NCI-H748 treated with DMSO at 0.1 percent for 48 hours (cell line): ENCODE measurements at places on chromosomes 3 and 15.

- DNase-seq: no peak
Observed at GRCh38 chr3:176767385-176767784, 429.9 kb downstream of the TBL1XR1 start.

DNA sequence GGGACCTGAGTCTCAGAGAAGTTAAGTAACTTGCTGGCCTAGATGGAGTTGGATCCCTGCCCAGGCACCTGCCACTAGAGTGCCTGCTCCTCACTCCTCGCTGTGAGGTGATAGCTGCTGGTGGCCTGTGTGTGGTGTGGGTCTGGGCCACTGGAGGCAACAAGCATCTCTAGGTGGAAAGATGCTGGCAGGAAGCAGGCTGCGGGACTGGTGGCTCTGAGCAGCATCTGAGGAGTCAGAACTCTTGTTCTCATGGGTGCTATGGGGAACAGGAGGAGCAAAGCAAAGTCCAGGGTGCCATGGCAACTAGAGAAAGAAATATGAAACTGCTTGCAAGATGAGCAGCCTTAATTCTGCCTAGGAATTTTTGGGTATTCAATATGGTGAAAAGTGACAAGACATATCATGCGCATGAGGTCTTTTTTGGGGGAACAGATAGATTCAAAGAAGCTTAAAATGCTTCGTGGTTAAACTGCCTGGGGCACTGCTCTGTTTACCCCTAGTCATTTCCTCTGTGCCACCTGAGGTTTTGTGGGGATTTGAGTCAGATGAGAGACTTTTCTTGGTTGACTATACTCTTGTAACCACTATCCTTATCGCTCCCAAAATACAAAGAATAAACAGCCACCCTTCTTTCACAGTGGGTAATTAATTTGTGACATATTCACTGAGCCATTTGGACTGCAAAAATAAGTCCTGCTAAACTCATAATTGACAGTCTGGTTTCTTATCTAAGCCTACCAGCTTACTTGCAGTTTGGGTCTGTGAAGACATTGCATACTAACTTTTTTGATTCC is 50.3 kb downstream of the MED12L start:
- no peak for DNase-seq

GRCh38 chr15:31128477-31128876 is 27.0 kb upstream of the TRPM1 start:
- no peak for DNase-seq

GRCh38 chr15:98805434-98806274 is 157.3 kb downstream of the IGF1R start:
- no peak for DNase-seq

DNA sequence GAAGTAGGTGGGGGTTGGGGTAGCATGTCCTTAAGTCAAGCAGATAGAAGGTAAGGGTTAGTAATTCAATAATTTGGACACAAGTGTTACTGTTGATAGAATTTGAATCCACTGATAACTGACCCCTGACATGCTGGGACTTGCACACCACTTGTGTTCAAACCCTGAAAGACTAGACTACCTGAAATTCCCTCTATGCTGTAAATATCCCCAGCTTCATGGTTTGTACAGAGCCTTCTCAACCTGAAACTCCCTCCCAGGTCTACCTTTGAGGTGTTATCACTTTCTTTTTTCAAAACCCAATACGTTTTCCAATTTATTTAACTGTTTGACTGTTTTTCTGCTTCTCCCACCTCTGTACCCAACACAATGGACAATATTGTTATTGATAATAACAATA is 459.6 kb downstream of the NLGN1 start:
- no peak for DNase-seq

GRCh38 chr3:105866656-105867653 is 1.9 kb downstream of the CBLB start:
- DNase-seq: no peak

- DNase-seq: peak; percentile 53
Observed at GRCh38 chr15:48250640-48251076, 44.6 kb downstream of the SLC12A1 start.

- DNase-seq: no peak
Observed at GRCh38 chr15:99057697-99058420, 47.0 kb upstream of the SYNM start.

DNA sequence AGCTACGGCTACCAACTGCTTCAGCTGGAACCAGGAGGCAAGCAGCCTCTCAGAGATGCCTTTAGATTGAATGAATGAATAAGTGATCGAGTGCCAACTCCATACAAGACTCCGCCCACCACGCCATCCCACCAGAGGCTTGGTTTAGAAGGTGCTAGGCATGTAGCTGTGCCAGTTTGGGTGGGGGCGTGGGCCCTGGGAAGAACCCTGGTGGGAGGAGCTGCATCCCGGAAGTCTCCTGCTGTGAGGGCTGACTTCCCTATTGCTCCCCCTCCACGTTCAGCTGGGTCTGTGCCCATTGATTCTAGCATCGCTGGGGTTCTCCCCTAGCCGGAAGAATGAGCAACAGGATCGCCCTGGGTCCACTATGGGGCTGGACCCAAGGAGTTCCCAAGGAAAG is 20.9 kb downstream of the LINGO1 start:
- no peak for DNase-seq

DNA sequence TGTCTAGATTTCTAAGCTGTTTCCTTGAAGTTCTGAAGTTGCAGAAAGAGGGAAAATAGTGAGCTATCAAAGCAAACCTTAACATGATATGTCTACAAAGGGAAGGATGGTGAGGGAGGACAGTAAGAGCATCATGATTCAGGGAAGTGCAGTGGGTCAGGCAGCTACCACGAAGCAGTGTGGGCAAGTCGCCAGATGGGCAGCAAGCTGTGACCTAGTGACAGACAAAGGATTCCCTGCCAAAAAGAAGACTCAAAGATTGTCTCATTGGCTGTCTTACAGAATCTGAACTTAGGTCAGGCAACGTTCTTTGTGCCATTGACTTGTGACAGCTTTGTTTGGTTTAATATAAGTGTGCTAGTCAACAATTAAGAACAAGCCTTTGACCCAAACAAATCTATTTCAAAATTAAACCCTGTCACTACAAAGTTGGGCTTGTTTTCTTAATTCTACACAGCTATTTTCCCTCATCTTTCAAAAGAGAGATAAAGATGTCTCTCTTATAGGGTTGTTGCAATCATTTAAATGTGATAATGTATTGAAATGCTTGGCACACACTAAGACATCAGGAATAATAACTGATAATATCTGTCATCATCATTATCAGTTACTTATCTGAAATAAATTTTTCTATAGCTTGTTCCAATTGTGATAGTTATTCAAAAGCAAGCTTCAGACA is 153.3 kb downstream of the ECT2 start:
- DNase-seq: no peak

- no peak for DNase-seq
Observed at GRCh38 chr3:177491296-177492032, 294.2 kb upstream of the TBL1XR1 start.

DNA sequence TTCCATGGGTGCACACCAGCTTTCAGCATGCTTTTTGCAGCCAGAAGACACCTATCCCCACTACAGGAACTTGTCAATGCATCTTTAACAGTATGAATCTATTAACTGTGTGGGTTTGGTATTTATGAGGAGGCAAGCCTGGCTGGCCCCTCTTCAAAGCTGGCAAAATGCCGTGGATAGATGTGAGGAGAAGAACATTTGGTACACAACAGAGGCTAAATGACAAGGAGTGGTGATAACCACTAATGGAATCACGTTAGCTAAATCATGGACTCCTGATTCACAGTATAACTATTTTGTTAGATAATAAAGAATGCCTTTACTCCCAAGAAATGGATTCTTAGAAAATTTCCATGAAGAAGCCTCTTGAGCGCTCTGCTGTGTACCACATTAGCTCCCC is 187.2 kb downstream of the CLSTN2 start:
- no peak for DNase-seq

DNA sequence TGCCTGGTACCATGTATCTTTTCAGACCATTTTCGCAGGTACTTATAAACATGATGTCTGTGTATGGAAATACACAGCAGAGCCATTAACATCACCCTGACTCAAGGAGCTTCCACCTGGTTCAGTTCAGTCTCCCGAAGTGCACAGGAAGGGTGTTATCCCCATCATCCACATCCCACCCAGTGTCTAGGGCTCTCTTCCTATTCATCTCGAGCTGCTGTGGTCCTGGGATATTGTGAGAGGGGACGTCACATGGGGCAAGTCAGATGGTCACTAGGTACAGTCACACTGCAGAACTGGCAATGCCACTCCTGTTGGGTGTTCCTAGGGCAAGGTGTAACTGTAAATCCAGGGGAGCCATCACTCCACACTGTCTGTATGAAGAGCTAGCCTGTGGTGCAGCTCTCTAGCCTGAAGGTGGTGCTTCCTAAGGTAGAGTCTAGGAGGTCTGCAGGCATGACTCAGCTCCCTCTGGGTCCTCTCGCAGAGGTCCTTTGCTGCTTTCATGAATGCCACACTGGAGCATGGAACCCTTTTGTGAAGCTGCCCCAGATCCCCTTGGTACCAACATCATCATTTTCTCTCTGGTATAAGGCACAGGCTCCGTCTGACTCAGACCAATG is 13.9 kb downstream of the ISLR2 start:
- no peak for DNase-seq

DNA sequence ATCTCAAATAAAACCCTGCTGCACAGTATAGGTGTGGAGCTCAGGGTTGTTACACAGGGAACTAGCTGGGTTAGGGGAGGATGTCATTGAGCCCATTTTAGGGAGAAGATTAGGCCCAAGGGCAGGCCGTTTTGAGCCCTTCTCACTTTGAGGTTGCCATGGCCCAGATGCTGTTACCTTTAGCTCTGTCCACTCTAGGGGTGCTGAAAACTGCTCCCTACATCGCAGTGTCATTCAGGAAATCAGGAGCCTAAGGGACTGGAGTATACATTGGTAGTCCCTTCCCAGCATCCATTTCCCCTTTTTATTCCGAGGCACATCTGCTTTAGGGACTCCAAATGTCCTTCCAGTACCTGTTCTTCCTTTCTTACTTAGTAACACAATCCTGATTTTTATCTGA is 79.0 kb upstream of the SELENOK start:
- DNase-seq: no peak

DNA sequence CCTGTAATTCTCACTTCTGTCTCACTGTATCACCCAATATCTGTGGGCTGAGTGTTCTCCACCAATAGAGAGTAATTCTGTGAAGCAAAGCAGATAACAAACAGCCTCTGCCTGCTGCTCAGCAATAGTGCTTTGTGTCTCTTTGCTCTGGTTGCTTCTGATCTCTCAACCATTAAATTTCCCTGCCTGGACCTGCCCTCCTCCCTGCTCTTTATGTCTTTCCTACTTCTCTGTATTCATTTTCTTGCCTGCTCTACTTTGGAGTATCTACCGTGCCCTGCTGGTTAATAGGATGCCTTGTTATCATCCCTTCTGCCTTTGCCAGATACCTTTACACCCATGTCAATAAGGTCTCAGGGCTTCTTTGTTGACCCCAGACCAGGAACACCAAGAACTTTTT is 102.9 kb upstream of the CGNL1 start:
- DNase-seq: no peak

GRCh38 chr3:146277953-146278631 is 27.2 kb upstream of the PLSCR4 start:
- no peak for DNase-seq

DNA sequence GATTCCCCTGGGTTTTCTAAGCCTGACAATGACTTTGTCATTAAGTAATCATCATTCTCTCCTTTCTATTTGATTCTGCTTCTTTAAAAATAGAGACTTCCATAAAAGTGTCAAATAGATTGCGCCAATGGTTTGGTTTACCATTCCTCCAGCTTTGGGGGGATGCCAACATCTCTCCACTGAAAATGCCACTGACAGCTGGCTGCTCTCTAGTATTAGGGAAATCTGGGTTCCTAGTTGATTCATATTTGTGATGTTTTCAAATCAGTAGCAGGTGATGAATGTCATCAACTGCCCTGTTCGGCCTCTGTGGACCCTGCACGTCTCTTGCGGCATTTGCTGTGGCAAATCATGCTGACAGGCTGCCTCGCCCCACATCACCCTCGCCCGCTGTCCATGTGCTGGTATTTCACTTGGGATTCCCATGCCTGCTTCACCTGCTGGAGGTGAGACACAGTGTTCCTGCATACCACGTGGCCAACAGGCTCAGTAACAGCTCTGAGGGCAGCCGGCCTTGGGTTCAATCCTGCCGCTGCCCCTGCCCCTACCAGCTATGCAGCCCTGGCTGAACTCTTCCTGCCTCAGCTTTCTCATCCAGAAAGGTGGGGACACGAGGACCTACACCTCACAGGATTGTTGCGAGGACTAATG is 28.1 kb downstream of the ZXDC start:
- DNase-seq: no peak

DNA sequence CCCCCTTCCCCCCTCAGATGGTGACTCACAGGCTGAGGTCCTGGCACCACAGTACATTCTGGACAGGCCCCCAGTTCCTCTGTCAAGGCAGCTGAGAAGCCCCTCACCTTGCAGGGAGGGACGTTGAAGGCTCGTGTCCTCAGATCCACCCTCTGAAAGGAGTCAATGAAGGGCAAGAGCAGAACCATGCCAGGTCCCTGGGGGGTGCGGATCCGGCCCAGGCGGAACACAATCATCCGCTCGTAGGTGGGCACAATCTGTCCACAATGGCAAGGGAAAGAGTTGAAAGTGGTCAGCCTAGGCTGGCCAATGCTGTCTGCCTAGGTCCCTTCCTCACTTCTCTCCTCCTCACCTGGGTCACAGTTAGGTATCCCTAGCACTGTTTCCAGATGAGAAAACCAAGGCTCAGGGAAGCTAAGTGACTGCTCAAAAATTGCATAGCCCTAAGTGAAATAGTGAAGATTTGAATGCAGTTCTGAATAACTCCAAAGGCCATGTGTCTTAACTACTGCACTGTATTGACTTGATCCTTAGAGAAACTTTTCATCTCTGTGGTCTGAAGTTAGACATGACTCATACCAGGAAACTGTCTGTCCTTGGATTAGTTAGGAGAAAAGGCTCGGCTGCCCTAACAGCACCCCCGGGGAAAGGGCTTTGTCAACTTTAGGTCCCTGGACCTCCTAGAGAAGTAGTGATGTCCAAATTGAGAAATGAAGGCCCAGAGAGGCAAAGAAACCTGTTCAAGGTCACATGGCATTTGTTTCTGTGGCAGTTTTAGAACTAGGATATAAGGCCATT is 2.9 kb downstream of the STOML1 start:
- no peak for DNase-seq

DNA sequence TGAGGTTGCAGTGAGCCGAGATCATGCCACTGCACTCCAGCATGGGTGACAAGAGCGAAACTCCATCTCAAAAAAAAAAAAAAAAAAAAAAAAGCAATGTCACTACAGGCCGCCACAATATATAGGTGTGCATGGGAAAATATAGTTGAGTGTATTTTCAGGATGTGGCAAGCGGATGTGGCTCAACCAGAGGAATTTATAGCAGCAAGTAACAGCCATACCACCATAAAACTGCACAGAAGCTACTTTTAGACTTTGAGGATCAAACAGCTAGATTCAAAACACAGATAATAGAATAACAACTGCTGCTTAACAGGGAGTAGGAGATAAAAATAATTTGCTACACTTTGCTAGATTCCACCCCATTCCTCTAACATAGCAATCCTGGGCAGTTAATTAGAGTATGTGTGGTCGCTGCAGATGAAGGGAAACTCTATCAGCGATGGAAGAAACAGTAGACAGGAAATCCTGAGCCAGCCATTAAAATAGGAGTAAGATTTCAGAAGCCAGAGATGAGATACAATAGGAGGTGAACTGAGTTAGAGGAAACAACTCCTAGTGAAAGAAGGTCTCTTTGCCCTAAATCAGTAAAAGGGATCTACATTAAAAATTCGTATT is 318.7 kb upstream of the STT3B start:
- DNase-seq: no peak
